Thoracic aorta (tissue), 2 donors: ENCODE measurements at places on chromosomes 1 and 21.

DNA sequence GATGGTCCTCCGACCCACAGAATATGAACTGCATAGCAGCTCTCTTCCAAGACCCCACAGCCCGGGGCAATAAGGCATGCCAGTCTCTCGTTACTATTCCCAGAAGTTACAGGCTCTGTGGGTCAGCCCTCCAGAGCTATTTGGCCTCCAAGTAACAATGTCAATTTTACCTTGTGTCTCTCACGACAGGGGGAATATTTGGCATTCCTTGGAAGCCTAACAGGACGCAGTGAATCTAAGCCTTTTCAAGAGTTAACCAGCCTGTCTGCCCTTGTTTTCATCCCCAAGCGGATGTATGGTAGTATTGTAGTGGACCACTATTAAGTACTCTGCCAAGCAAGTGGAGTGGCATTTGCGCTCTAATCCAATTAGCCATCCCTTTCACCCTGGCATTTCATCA, 24.4 kb upstream of the GNG4 start:
- no peak for DNase-seq

GRCh38 chr1:109272831-109273547, 10.0 kb downstream of the PSRC1 start:
- no peak for DNase-seq

GRCh38 chr1:8107897-8108296, 81.8 kb upstream of the ERRFI1 start:
- no peak for DNase-seq

DNA sequence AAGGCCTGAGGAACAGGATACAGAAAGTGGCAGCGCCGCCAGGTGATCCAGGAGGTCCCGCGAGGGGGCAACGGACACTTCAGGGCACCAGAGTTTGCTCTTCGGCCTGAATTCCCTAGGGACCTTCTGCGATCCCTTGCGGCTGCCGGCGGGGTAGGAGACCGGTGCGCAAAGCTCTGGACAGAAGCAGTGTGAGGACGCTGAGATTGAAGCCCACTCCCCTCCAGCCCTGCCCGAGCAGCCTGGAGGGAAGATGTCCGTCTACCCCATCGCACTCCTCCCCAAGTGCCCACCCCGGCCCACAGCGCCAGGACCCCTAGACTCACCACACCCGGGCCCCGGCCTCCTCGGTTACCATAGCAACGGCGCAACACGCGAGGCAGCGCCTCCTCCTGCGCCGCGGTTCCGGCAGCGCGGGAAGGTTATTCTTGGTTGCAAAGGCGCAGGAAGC, at the start of gene ANKRD45:
TSS of gene ANKRD45 (minus strand) at position 361 of the 451 bp plus-strand sequence. CDS start 10,433 bp downstream, outside the sequence.
- DNase-seq: no peak

- no peak for DNase-seq
Observed at GRCh38 chr21:46017148-46017547, 35.6 kb downstream of the COL6A1 start.

DNA sequence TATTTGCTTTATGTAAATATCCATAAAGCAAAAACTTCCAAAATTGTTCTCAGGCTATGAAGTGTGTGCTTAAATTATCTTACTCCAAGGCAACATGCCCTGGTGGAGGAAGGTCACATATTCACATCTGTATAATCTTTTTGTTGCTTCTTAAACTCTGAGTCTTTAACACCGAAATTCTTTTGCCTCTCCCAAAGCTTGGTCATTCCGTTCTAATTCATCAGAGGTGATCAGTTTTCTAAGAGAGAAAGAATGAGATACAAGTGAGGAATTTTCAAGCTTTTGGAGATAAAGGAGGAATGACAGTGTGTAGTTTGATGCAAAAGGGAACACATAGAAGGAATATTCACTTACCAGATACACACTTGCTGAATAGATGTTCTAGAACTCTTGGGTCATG, 561.7 kb downstream of the LTN1 start:
- no peak for DNase-seq
